Hair follicular keratinocyte (primary cell): ENCODE measurements at places on chromosomes 12 and 14. TPM values are rescaled to one million over a fixed set of nuclear protein-coding genes. Genes with fewer than 3 reads are reported as not detected.

Gene PYGL
- total RNA-seq: 265 and 315 TPM in 2 replicates

Gene FAM186B
- total RNA-seq: 0.08 and 0.15 TPM in 2 replicates

Gene ANO2
- total RNA-seq: not detected in 2 replicates

Gene CLEC7A
- total RNA-seq: not detected in 2 replicates
